ENCODE measurements at places on chromosomes 13 and 19.

GRCh38 chr13:39254601-39255000 lies 216.3 kb downstream of the NHLRC3 start:
- no peak for DNase-seq

GRCh38 chr19:55178781-55179599 lies 1.1 kb downstream of the SYT5 start:
- no peak for DNase-seq

DNA sequence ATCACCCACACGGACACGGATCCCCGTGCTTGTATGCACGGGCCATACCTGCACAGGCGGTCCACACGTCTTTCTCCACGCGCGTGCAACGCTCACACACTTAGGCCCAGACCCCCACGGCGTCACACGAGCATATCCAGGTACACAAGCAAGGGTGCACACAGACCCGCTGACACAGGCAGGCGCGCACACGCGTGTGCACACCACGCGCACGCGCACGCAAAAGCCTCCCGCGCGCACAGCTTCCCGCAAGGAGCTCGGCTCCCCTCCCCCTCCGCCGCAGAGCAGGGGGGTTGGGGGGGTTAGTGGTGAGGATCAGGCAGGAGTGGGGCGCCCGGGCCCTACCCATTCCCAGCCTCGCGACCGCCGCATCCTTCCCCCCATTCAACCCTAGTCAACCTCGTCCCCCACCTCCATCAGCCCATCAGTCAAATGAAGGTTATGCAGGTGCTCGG lies 407 bp downstream of the RAB3A start:
- DNase-seq: no peak

DNA sequence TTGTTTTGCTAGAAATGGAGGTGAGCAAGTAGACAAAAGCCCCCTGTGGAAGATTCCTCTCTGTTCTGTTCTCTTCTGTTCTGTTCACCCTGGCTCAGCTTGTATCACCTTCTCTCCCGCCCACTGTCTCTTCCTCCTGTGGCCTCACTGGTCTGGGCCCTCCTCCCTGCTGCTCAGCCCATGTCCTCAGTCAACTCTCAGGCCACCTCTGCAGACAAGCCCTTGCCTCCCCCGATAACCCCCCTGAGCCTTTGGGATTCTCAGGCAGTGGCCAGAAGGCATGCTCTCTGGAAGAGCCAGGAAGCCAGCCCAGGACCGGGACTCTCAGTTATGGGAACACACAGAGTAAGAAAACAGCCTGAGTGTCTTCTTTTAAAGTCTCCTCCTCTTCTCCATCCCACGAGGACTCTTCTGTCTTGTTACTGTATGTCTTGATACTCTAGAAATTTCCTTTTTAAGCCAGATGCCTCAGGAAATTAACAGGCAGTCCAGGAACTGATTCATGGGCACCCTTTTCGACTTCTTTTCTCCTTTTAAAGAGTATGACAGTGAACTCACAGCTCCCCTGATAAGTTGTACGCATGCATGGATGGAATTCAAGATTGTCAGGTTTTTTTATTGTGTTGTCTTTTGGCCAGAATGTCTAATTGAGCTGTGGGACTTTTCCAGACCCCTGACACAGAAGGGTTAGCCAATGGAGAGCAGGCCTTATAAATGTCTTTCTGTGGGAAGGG lies 33.7 kb downstream of the SHISA2 start:
- no peak for DNase-seq

DNA sequence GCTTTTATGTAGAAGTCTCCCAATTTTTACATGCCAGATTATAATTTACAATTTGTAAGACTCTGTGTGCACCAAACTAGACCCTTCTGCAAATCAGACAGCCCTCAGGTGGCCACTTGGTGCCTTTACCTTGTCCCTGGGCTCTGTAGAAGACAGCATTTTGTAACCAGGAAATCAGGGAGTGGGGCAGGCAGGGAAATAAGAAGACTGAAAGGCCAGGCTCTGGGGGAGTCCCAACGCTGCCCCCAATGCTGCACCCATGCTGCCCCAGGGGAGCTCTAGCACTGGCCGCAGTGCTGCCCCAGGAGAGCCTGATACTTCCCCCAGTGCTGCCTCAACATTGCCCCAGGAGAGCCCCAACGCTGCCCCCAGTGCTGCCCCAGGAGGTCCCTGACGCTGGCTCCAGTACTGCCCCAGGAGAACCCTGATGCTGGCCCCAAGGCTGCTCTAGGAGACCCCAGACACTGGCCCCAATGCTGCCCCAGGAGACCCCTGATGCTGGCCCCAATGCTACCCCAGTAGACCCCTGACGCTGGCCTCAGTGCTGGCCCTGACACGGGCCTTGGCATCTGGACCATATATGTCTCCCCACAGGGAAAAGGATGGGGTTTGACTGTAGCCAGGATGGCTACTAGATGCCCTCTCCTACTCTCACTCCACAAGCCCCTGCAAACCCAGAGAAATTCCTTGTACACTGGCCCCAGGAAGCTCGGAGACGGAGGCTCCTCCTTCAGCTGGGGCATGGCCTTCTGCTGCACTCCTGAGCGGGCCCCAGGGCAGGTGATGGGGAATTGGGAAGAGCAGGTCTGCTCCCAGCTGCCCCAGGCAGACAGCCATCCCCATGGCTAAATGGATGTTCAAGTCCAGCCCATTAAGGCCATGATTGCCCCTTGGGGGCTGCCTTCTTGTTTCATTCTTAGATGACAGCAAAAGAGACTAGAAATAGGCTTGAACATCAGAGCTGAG lies 23.6 kb downstream of the VSTM2B start:
- no peak for DNase-seq

GRCh38 chr13:96181911-96182310 lies 92.0 kb downstream of the HS6ST3 start:
- no peak for DNase-seq

GRCh38 chr19:41089959-41090358 lies 1.7 kb downstream of the CYP2A13 start:
- no peak for DNase-seq

- peak; percentile 34 for DNase-seq
Measured at GRCh38 chr19:5665781-5666513, 14.4 kb downstream of the MICOS13 start.

DNA sequence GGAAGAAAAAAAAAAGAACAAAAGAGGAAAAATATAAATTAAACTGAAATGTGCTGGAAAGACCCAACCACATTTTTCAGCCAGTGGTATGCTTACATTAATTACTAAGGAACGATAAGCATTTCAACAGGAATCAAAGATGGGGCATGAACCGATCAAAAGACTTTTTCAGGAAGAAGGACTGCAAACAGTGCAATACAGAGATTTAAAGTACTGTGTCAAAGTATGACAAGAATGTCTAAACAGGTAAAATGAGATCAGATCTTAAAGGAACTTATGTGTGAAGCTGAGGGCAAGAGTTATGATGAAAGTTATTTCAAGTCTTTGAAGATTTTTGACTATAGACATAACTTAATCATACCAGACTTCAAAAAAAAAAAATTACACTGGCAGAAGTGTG lies 1761.8 kb downstream of the SLITRK5 start:
- no peak for DNase-seq

GRCh38 chr19:374886-375235 lies 30.3 kb upstream of the MIER2 start:
- DNase-seq: no peak

- no peak for DNase-seq
Measured at GRCh38 chr19:52695996-52696395, 38.8 kb downstream of the ZNF611 start.

- no peak for DNase-seq
Measured at GRCh38 chr19:38700902-38701454, 43.3 kb downstream of the CAPN12 start.

GRCh38 chr13:56356690-56357089 lies 784.0 kb upstream of the PRR20A start:
- no peak for DNase-seq

DNA sequence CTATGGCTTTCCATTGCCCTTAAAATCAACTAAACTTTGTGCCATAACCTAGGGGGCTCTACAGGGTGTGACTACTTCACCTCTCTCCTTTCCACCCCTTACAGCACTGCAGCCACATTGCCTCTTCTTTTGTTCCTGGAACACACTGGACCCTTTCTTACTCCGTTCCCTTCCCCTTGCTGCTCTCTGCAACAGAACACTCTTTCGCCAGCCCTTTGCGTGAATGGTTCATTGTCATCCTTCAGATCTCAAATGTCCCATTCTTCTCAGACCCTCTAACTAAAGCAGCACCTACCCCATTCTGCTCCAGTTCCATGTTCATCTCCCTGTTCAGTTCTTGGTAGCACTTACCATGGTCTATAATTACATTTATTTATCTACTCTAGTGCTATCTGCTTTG lies 208.3 kb downstream of the OXGR1 start:
- no peak for DNase-seq
